Right forelimb (tissue), 1 donor: ENCODE measurements at places on chromosomes 11 and 22.

DNA sequence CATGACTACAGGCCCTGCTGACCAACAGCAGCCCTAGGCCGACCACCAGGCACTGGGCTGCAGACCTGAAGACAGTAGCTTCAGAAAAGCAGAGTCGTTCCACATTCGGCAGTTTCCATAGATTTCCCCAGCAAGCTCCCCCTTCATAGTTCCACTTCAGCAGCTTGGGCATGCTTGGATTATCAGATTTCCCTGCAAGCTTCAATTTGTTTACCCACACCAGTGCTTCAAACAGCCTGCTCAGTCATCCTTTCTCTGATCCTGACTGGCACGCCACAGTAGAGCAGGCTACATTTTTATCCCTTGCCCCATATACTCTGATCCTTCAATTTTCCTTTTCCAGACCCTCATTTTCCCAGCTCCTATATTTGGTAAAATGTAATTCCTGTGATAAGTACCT, 51.1 kb upstream of the CFAP300 start:
- no peak for DNase-seq

GRCh38 chr11:64384981-64385944, 26.3 kb downstream of the RPS6KA4 start:
- no peak for DNase-seq

DNA sequence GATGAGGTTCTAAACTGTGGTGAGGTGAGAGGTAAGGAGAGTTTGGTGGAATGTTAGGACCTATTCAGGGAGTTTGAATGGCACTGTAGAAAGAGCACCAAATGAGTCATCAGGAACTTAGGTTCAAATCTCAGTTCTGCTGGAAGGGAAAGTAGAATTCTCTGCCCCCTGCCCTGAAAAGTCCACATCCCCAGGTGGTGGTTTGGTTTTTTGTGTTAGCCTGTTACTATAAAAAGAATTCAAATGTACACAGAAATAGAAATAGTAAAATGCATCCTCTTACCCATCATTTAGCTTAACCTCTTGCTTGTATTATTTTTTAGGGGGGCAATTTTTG, 20.2 kb downstream of the PPFIBP2 start:
- DNase-seq: no peak

- no peak for DNase-seq
Observed at GRCh38 chr22:27433099-27433498, 368.5 kb downstream of the MN1 start.

DNA sequence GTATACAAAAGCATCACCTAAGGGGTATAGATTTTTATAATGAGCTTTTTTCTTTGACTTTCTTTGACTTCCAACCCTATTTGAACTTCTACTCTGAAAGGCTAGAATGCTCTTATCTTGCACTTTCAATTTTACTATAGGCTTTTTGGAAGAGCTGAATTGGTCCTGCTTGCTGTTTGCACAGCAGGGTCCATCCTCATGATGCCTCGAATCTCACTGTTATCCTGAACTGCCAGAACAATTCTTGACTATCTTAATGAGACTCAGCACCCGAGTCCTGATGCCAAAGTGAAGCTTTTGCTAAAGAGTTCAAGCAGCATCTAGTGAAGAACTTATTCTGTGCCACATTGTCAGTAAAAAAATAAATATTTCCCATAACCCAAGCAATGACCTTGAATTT, 488.3 kb upstream of the ANO5 start:
- DNase-seq: no peak
